ENCODE measurements at places on chromosomes 7 and 10. TPM values are rescaled to one million over a fixed set of nuclear protein-coding genes. Genes with fewer than 3 reads are reported as not detected.

ADRA2A gene
- not detected for total RNA-seq

BTBD16 gene
- not detected for total RNA-seq

TMEM213 gene
- total RNA-seq = not detected

PDE6C gene
- not detected for total RNA-seq

SH2B2 gene
- 2.0 TPM for total RNA-seq

TMEM178B gene
- total RNA-seq = not detected

GPR26 gene
- total RNA-seq = not detected

TAS2R4 gene
- 0.86 TPM for total RNA-seq

TRRAP gene
- total RNA-seq = 31.2 TPM

FOXI2 gene
- not detected for total RNA-seq

TYW1 gene
- total RNA-seq = 18.2 TPM

ASB10 gene
- not detected for total RNA-seq

GCK gene
- not detected for total RNA-seq

GDF2 gene
- total RNA-seq = 0.14 TPM

LAMB1 gene
- 409 TPM for total RNA-seq

IGFBP3 gene
- 13.5 TPM for total RNA-seq

GTF2IRD1 gene
- total RNA-seq = 16.5 TPM

OPALIN gene
- total RNA-seq = not detected

TUBAL3 gene
- total RNA-seq = not detected

RUFY2 gene
- 16.4 TPM for total RNA-seq

IL2RA gene
- total RNA-seq = not detected

CRHR2 gene
- not detected for total RNA-seq

DGKI gene
- total RNA-seq = 10.0 TPM

AGR2 gene
- not detected for total RNA-seq

TRIM56 gene
- 18.8 TPM for total RNA-seq

OR9A2 gene
- total RNA-seq = not detected

ACHE gene
- total RNA-seq = 0.14 TPM

MEOX2 gene
- total RNA-seq = under 0.01 TPM

HGF gene
- total RNA-seq = 282 TPM

SAMD9L gene
- 6.1 TPM for total RNA-seq

TNKS2 gene
- total RNA-seq = 51.1 TPM

ANKRD61 gene
- 0.44 TPM for total RNA-seq

MYOZ1 gene
- total RNA-seq = not detected

EZH2 gene
- 16.3 TPM for total RNA-seq

WEE2 gene
- not detected for total RNA-seq
